Activated T-cell treated with anti-CD3 and anti-CD28 coated beads, Interleukin-2, amount 50 U/mL, for 4 hours (primary cell): ENCODE measurements at places on chromosomes 1 and 21.

DNA sequence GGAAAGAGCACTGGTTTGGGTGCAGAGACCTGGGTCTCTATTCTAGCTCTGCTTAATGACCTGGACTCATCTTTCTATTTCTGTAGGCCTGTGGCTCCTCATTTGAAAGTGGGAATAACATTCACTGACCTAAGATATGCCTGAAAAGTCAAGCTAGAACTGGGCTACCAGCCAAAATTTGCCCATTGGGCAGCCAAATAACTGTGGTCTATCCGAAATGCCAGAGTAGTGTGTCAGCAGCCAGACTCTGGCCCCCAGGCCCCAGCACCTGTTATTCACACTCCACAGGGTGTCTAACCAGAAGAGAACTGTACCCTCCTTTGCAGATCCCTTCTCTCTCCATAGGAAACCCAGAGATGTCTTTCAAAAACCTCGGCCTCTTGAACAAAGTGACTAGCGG, 12.6 kb downstream of the DAB1 start:
- no peak for DNase-seq

- DNase-seq: no peak
These were observed 12.3 kb upstream of the LRRC8C start for GRCh38 chr1:89620664-89621063.

DNA sequence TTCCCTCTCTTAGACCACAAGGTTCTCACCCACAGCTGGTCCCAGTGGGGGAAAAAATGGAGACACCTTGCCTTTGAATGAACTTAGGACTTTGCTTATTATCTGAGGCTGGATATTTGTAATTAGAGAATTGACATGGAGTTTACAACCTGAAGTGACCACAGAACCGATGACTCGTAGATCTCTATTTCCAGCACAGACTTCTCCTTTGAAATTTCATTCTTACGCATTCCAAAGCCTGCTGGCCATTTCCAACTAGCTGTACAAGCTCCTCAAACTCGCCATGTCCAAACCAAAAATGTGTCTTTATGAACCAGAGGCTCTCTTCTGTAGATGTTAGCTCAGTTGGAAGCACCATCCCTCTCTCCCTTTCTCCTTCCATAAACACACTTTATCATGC, 12.0 kb downstream of the RAB7B start:
- DNase-seq: no peak

- no peak for DNase-seq
These were observed 490 bp upstream of the FAM110D start for GRCh38 chr1:26158271-26158907.

DNA sequence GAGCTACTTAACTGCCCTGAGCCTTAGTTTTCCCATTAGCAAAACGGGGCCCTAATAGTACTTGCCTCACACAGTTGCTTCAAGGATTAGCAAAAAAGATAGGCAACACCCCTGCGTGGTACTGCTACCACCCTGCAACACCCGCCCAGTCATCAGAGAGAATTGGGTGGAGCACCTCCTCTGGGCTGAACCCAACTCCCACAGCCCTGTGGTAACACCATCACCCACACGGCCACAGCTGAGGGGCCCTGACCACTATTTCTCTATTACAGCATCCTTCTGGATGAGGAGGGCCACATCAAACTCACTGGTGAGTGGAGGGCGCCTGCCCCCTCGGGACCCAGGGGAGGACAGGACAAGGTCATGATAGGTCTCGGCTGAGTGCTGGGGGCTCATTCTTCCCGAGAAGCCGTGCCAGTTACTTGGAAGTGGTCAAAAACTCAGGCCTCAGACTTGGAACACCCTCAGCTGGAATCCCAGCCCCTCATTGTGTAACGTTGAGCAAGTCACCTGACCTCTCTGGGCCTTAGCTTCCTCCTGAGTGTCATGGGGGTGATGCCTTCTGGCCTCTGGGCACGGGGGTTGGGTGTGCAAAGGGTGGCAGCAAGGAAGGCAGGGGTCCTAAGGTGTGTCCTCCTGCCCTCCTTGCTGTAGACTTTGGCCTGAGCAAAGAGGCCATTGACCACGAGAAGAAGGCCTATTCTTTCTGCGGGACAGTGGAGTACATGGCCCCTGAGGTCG, 24.6 kb downstream of the RPS6KA1 start:
- DNase-seq: no peak

DNA sequence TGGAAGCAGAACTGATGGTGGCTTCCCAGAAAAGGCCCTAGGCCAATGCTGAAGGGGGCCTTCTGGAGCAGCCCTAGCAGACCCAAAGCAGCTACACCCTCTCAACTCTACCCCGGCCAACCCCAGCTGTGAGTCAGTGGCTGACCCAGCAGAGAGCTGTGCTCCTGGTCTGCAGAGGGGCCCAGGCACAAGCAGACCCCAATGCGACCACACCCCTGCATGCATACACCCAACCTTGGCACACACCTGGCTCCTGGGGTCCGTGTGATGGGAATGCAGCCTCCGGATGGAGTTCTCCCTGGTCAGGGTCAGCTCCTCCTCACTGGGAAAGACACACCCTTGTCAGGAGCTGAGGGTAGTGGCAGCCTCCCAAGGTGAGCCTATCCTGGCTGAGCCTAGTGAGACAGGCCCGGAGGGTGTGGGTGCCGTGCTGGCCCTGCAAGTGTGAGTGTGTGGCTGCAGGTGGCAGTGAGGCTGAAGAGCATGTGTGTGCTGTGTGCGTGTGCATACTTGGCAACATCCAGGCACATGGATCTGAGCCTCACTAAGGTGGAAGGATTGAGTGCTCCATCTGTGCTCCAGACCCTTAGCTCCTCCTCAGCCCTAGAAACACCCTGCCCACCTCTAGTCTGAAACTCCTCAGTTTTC, 3.9 kb upstream of the ARHGAP30 start:
- DNase-seq: no peak

- no peak for DNase-seq
These were observed 15.2 kb downstream of the DDX20 start for GRCh38 chr1:111770916-111771315.

GRCh38 chr1:30258471-30258870, 464.9 kb downstream of the MATN1 start:
- DNase-seq: no peak
